LHCN-M2 (cell line): ENCODE measurements at places on chromosomes 4 and X. TPM values are rescaled to one million over a fixed set of nuclear protein-coding genes. Genes with fewer than 3 reads are reported as not detected.

The TMEM187 gene
- 8.9 and 9.0 TPM in 2 replicates for total RNA-seq

The KANTR gene
- total RNA-seq, result 1.2 and 1.8 TPM in 2 replicates

GRCh38 chr4:38946919-38947318, 79.3 kb downstream of the FAM114A1 start:
- DNase-seq, result no peak

- DNase-seq, result peak; percentile 37
These were observed 14.3 kb downstream of the CASK start for GRCh38 chrX:41909068-41909467.

GRCh38 chr4:31657859-31658570, 937.8 kb downstream of the PCDH7 start:
- no peak for DNase-seq
